ENCODE measurements at places on chromosomes 1 and 21. TPM values are rescaled to one million over a fixed set of nuclear protein-coding genes. Genes with fewer than 3 reads are reported as not detected.

The RGSL1 gene
- not detected for total RNA-seq

- peaks cover 9% of the 10 kb centered on the region for H3K36me3 ChIP-seq
- no peaks in the 10 kb centered on the region for H3K27me3 ChIP-seq
- no peaks in the 10 kb centered on the region for H3K4me1 ChIP-seq
- H3K4me3 ChIP-seq, result no peak overlapping the region
Measured at GRCh38 chr1:224253721-224254120, 70.7 kb downstream of the DEGS1 start.

- DNase-seq, result no peak
- H3K27ac ChIP-seq, result no peak overlapping the region
- H3K4me3 ChIP-seq, result no peak overlapping the region
- no peaks in the 10 kb centered on the region for H3K27me3 ChIP-seq
Measured at GRCh38 chr1:26345718-26346117, 8.2 kb downstream of the CRYBG2 start.

DNA sequence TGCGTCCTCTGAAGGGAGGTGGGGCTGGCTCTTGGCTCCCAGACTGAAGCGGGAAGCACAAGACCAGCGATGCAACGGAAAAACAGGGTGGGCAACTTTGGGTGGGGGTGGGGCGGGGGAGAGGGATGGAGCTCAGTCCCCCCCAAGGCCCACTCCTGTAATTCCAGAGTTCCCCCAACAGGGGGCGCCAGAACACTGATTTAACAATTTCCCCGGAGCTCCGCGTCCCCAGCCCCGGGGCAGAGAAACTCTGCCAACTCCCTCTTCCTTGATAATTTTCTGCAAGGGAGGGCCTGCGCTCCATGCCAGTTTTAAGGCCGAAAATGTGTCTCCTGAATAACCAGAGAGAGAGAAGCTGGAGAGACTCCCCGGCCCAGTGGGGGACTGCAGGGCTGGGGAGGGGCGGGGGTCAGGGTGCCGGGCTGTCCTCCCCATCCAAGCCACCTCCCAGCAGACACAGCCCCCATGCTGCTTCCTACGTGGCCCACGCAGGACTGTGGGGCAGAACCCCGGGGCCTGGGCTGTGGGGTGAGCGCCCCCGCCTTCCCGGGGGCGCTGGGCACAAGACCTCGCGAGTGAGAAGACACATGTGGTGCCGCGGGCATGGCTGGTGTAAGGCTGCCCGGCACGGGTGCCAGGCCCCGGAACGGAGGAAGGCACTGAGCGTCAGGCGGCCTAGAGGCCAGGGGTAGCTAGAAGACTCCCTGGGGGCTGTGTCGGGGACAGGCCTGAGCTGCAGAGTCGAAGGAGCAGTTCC is 51.4 kb downstream of the KIF21B start:
- no peak overlapping the region for H3K27ac ChIP-seq
- H3K4me3 ChIP-seq, result no peak overlapping the region
- no peaks in the 10 kb centered on the region for H3K4me1 ChIP-seq
- DNase-seq, result peak; percentile 42
- H3K36me3 ChIP-seq, result peaks cover 26% of the 10 kb centered on the region
- H3K27me3 ChIP-seq, result no peaks in the 10 kb centered on the region

DNA sequence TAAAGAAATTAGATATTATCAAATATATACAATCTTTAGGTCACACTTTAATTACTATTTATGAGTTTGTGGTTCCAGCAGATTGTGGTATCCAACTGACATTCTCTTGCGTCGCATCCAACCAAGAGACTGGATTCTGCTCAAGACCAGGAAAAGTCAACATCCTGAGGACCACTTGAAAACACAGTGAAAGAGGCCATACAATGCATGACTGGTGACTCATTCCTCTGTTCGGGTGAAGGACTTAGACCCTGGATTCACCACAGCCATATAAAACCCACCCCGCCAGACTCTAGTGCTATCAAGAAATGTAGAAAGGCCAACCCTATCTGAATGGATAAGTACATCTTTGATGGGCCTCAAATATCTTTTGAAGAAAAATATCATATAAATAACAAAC is 14.5 kb upstream of the CFHR4 start:
- no peak overlapping the region for H3K4me3 ChIP-seq
- H3K36me3 ChIP-seq, result no peaks in the 10 kb centered on the region
- no peak overlapping the region for H3K27ac ChIP-seq
- no peaks in the 10 kb centered on the region for H3K27me3 ChIP-seq
- H3K4me1 ChIP-seq, result no peaks in the 10 kb centered on the region

The PTGS2 gene
- 3.1 TPM for total RNA-seq

DNA sequence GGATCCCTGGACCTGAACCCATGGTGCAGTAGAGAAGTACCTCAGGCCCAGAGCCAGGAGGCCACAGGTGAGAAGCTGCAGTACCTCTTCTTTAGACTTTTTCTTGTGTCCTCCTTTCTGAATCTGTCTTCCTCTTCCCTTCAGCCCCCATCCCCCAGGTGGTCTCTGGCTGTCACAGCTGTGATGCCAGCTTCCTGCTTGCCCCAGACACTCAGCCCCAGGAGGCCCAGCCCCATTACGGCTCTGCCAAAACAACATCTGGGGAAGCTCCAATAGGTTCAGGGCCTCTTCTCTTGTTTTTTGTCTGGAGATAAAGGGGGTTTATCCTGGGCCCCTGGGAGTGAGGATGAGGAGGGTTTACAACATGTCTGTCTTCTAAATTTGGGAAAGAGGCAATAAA is 9.5 kb upstream of the BTG2 start:
- H3K4me3 ChIP-seq, result no peak overlapping the region
- no peaks in the 10 kb centered on the region for H3K27me3 ChIP-seq
- no peaks in the 10 kb centered on the region for H3K36me3 ChIP-seq

- no peaks in the 10 kb centered on the region for H3K27me3 ChIP-seq
- no peaks in the 10 kb centered on the region for H3K4me1 ChIP-seq
- no peak overlapping the region for H3K4me3 ChIP-seq
- no peak for DNase-seq
Measured at GRCh38 chr1:6899621-6900020, 114.4 kb downstream of the CAMTA1 start.

DNA sequence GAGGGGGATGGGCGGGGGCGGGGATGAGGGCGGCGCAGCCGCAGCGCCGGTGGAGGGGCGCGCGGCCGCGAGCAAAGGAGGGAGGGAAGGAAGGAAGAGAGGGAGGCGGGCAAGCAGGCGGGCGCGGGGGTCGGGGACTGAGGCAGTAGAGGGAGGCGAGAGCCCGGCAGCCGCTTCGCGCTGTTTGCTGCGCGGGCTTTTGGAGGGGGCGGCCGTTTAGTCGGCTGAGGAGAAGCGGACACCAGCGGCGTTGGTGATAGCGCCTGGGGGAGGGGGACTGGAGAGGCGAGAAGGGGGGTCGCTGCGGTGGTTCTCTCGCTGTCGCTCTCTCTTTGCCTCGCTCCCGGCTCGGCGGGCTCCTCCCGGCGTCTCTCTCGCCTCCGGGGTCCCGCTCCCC is at the start of gene HS2ST1:
Gene HS2ST1, plus strand, starts transcription at position 35 of the 397 bp plus-strand sequence.
- no peaks in the 10 kb centered on the region for H3K27me3 ChIP-seq
- H3K4me3 ChIP-seq, result peak within 1 kb of the TSS; percentile 96
- no peaks in the 10 kb centered on the region for H3K36me3 ChIP-seq
- peaks cover 37% of the 10 kb centered on the region for H3K4me1 ChIP-seq

GRCh38 chr1:58893257-58893869 is 109.5 kb upstream of the JUN start:
- peaks cover 15% of the 10 kb centered on the region for H3K4me1 ChIP-seq
- DNase-seq, result no peak
- no peaks in the 10 kb centered on the region for H3K27me3 ChIP-seq
- H3K36me3 ChIP-seq, result no peaks in the 10 kb centered on the region
- no peak overlapping the region for H3K27ac ChIP-seq

The ZMYND12 gene
- total RNA-seq, result 0.85 TPM

GRCh38 chr1:16090076-16090826 is 16.8 kb upstream of the FAM131C start:
- H3K4me1 ChIP-seq, result no peaks in the 10 kb centered on the region
- H3K27ac ChIP-seq, result no peak overlapping the region
- no peaks in the 10 kb centered on the region for H3K27me3 ChIP-seq
- H3K36me3 ChIP-seq, result no peaks in the 10 kb centered on the region
- no peak for DNase-seq

DNA sequence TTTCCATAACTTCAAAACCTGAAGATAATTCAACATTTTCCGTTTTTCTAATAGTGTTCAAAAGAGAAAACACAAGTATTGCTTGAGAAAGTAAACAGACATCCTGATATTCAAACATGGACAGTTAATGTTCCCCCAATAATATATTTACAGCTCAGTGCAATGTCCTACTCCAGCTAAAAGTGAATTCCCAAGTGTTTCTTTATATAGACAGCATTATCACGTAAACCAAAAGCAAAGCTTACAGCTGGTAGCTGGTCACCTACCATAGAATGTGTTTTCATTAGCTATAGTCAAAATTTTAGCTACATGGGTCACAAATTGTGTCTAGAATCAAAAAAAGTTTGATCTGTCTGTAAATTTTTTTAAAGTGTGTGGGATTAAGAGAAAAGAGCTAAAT is 34.9 kb downstream of the WLS start:
- no peaks in the 10 kb centered on the region for H3K4me1 ChIP-seq
- H3K27me3 ChIP-seq, result no peaks in the 10 kb centered on the region
- H3K4me3 ChIP-seq, result no peak overlapping the region
- no peak for DNase-seq

GRCh38 chr21:19322360-19322759 is 918.8 kb upstream of the TMPRSS15 start:
- no peaks in the 10 kb centered on the region for H3K27me3 ChIP-seq
- no peak for DNase-seq
- H3K27ac ChIP-seq, result no peak overlapping the region
- H3K4me3 ChIP-seq, result no peak overlapping the region
- H3K4me1 ChIP-seq, result no peaks in the 10 kb centered on the region
- no peaks in the 10 kb centered on the region for H3K36me3 ChIP-seq

The PADI6 gene
- total RNA-seq, result not detected

- no peaks in the 10 kb centered on the region for H3K36me3 ChIP-seq
- H3K4me3 ChIP-seq, result no peak overlapping the region
- no peaks in the 10 kb centered on the region for H3K27me3 ChIP-seq
- no peak for DNase-seq
- H3K4me1 ChIP-seq, result no peaks in the 10 kb centered on the region
Measured at GRCh38 chr1:240090014-240090413, 1.7 kb upstream of the FMN2 start.

DNA sequence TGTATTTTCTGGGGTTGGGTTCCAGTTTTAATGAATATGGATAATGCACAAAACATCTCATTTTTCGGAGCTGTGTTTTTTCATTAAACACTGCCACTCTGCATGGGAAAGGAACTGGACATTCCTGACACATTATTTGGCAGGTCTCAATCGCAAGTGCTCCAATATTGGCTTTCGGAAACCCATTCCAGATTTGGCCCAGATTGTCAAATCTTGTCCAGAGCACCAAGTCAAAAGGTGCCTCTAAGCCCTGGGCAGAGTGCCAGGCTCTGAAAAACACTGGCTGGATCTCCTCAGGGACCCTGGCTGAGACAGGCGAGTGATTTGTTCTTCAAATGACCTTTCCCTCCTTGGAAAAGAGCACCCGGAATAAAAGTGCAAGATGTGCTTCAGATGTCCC is 68.4 kb upstream of the MRPS6 start:
- no peak overlapping the region for H3K4me3 ChIP-seq
- H3K27me3 ChIP-seq, result no peaks in the 10 kb centered on the region
- H3K4me1 ChIP-seq, result no peaks in the 10 kb centered on the region
- H3K36me3 ChIP-seq, result no peaks in the 10 kb centered on the region
- no peak overlapping the region for H3K27ac ChIP-seq

- H3K27ac ChIP-seq, result no peak overlapping the region
- no peaks in the 10 kb centered on the region for H3K4me1 ChIP-seq
- no peak for DNase-seq
- H3K36me3 ChIP-seq, result no peaks in the 10 kb centered on the region
Measured at GRCh38 chr1:94980582-94981574, 54.0 kb upstream of the CNN3 start.

DNA sequence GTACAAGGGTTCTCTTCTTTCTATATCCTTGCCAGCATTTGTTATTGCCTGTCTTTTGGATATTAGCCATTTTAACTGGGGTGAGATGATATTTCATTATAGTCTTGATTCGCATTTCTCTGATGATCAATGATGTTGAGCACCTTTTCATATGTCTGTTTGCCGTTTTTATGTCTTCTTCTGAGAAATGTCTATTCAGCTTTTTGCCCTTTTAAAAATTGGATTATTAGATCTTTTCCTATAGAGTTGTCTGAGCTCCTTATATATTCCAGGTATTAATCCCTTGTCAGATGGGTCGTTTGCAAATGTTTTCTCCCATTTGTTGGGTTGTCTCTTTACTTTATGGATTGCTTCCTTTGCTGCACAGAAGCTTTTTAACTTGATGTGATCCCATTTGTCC is 19.4 kb upstream of the MRPS14 start:
- H3K4me3 ChIP-seq, result no peak overlapping the region
- DNase-seq, result no peak
- H3K4me1 ChIP-seq, result no peaks in the 10 kb centered on the region
- H3K36me3 ChIP-seq, result no peaks in the 10 kb centered on the region

The NUAK2 gene
- 4.7 TPM for total RNA-seq

The CRP gene
- not detected for total RNA-seq

- H3K4me1 ChIP-seq, result no peaks in the 10 kb centered on the region
- H3K4me3 ChIP-seq, result no peak overlapping the region
- no peak for DNase-seq
- H3K27me3 ChIP-seq, result no peaks in the 10 kb centered on the region
- H3K27ac ChIP-seq, result no peak overlapping the region
Measured at GRCh38 chr1:228737601-228738041, 2.3 kb downstream of the RHOU start.

- no peaks in the 10 kb centered on the region for H3K27me3 ChIP-seq
- no peak overlapping the region for H3K4me3 ChIP-seq
- no peaks in the 10 kb centered on the region for H3K4me1 ChIP-seq
- no peaks in the 10 kb centered on the region for H3K36me3 ChIP-seq
Measured at GRCh38 chr1:54564312-54565112, 16.5 kb downstream of the ACOT11 start.

The CNKSR1 gene
- 0.86 TPM for total RNA-seq

The TIE1 gene
- total RNA-seq, result 0.31 TPM

The CBR3 gene
- 7.9 TPM for total RNA-seq

The DNAJC28 gene
- total RNA-seq, result 0.60 TPM

The VASH2 gene
- total RNA-seq, result 0.18 TPM

The GJA9 gene
- total RNA-seq, result not detected

The NBPF10 gene
- total RNA-seq, result 0.85 TPM

GRCh38 chr21:41974752-41975053 is 20.9 kb upstream of the C2CD2 start:
- no peak overlapping the region for H3K27ac ChIP-seq
- peaks cover 17% of the 10 kb centered on the region for H3K4me1 ChIP-seq
- DNase-seq, result no peak
- no peaks in the 10 kb centered on the region for H3K36me3 ChIP-seq
- no peak overlapping the region for H3K4me3 ChIP-seq

The PLA2G2F gene
- not detected for total RNA-seq

The OR2M3 gene
- total RNA-seq, result not detected

- H3K36me3 ChIP-seq, result no peaks in the 10 kb centered on the region
- H3K27me3 ChIP-seq, result no peaks in the 10 kb centered on the region
- no peak overlapping the region for H3K4me3 ChIP-seq
- H3K27ac ChIP-seq, result no peak overlapping the region
- no peaks in the 10 kb centered on the region for H3K4me1 ChIP-seq
- no peak for DNase-seq
Measured at GRCh38 chr1:236222632-236223031, 59.1 kb downstream of the ERO1B start.

The FCRLA gene
- not detected for total RNA-seq

Data from CD8-positive, alpha-beta memory T cell (primary cell).